ENCODE measurements at places on chromosomes 12 and 14.

DNA sequence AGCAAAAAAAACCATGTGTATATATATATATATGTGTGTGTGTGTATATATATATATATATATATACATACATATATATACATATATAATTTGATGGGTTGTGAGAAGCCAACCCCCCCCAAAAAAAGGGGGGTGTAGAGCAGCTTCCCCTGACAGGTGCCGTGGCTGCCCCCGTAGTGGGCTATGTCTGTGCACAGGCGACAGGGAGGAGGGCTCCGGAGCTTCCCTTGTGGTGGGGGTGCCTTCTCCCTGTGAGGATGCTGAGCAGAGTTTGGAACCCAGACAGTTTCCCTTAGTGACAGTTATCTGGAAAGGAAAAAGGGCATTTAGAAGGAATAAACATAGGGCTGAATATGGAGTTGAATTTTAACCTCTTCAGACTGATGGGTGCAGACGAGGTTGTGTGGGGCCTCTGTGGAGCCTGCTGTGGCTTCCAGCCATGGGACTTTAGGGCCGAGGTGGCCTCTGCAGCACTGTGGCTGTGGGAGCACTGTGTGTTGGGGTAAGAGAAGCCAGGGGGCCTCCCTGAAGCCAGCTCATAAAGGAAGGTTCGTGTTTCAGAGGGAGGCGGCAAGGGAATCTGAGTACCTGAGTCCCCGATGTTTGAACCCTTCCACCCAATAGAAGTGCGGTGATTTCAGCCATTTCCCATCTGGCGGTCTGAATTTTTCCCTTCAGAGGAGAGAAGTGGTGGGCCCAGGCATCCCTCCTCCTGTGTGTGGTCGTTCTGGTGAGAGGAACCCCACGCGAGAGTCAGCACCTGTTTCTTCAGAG lies 19.8 kb downstream of the XRCC3 start:
- no peak for DNase-seq

GRCh38 chr12:18422871-18423270 lies 161.6 kb downstream of the PIK3C2G start:
- no peak for DNase-seq

DNA sequence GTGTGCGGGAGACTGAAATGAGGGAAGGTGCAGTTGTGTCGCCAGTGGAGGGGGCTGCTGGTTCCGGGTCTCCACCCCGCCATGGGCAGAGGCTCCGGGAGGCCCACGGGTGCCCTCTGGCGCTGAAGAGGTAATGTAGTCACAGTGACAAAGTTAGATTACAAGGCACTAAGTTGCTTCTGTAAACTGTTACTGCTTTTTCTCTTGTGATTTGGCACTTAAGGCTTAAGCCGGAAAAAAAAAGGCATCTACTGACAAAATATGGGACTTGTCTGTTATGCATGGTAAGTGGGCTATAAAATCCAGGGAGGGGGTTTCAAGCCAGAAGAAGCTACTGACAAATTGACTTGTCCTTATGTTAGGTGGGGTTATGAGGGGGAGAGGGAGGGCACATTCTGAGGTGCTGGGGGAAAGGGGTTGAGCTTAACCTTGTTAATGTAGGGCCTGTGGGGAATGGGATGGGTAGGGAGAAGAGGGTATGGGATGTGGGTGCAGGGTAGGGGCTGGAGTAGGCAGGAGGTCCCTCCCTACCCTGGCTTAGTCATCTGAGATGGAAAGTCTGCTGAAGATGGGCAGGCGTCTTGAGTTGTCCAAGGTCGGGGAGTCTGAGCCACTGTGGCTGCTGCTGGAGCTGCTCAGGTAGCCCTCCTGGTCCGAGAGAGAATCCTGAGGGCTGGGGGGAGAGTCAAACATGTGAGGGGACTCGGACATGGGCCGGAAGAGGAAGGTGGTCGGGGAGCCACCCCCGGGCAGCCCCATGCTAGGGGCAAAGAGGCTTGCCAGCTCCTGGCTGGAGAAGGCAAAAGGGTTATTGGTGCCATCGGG lies 3.7 kb downstream of the ZFP36L1 start:
- no peak for DNase-seq

DNA sequence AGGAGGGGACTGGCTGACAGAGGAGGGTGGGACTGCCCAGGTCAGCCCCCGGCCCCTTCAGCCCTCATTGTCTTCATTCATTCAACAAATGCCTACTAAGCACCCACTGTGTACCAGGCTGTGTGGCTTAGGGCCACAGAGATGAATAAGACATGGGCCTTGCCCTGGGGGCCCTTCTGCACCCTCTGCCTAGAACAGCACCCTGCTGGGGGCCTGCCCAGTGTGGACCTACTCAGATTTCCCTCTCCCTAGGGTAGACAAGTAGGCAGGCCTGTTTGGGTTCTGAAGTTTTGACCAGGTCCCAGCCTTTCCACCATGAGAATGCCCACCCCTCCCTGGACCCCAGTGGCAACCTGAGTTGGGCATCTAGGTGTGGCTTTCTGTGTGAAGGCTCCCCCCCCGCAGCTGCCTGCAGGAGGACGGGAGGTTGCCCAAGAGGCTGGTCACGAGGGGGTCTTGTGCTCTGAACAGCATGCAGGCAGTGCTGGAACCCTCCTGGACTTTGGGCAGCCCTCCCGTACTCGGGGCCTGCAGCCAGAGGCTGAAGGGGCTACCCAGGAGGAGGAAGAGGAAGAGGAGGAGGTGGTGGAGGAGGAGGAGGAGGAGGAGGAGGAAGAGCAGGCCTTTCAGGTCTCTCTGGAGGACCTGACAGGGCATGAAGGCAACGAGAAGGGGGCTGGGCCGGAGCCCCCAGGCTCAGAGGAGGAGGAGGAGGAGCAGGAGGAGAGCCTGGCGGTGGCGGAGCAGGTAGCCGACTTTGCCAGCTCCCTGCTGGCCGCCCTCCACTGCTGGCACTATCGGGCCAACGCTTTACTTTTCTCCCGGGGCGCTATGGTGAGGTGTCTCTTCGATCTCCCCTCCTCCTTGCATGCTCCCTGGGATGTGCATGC lies 33.4 kb downstream of the PLEKHG3 start:
- DNase-seq: no peak

DNA sequence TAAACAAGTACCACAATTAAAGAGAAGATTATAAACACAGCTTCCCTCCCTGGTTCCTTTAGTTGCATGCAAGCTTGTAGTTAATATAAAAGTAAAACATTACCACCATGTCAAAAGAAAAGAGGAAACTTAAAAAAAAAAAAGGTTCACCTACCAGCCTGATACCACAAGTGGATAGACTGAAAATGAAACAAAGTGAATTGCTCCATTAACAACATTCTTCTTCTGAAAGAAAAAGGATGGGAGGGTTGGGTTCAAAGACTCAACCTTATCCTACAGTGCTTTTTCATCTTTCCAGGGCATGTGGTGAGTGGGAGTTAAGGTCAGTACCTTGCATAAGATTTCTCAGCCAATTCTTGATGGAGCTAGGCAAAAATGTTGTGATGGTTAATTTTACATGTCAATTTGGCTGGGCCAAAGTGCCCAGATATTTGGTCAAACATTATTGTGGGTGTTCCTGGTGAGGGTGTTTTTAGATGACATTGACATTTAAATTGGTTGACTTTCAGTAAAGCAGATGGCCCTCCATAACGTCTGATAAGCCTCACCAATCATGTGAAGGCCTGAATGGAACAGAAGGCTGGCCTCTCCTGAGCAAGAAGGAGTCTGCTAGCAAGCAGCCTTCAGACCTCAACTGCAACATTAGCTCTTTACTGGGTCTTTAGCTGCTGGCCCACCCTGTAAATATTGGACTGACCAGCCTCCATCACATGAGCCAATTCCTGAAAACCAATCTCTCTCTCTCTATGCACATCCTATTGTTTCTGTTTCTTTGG lies 28.8 kb downstream of the VCPKMT start:
- DNase-seq: no peak

- no peak for DNase-seq
Observed at GRCh38 chr12:110005319-110005973, 6.2 kb downstream of the ANKRD13A start.
